T-helper 22 cell (primary cell): ENCODE measurements at places on chromosomes 7 and 10.

DNA sequence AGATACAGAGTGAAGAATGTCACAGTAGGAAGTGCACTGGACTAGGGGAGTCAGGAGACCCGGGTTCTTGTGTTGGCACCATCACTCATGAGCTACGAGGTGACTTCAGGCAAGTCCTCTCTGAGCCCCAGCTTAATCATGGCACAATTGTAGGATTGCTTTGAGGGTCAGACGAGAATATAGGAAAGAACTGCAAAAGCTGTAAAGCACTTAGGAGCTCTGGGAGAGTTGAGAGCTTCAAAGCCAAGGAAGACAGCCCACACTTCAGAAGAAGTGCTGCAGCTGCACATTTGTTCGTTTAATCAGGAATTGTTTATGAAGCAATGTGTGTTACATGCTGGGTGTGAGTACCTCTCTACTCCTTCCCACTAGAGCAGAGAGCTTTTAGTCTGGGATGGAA lies 4.4 kb downstream of the FBH1 start:
- DNase-seq = no peak

GRCh38 chr7:1510780-1511154 lies 6.6 kb upstream of the INTS1 start:
- no peak for DNase-seq

GRCh38 chr10:5550250-5550545 lies 25.4 kb downstream of the CALML3 start:
- DNase-seq = no peak

- no peak for DNase-seq
These were observed 81.8 kb downstream of the SEMA3A start for GRCh38 chr7:84112771-84113170.

GRCh38 chr10:92923416-92923815 lies 75.1 kb downstream of the EXOC6 start:
- DNase-seq = no peak

DNA sequence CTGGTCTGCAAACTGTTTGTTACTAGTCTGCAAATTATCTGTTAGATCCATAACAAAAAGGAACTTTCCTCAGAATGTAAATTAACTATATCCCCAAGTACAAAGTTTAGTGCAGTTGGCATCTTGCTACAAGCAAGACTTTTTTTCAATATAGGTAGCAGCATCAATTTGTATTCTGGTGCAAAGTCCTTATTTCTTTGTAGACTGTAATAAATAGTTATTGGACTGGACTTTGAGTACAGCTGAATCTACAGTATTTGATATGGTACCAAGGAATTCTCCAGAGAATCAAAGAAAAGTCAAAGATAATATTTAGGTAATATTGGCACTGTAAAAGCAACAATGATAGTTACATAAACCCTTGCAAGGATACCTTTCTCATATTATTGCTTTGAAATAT lies 89.6 kb downstream of the EXOC6 start:
- DNase-seq = no peak

DNA sequence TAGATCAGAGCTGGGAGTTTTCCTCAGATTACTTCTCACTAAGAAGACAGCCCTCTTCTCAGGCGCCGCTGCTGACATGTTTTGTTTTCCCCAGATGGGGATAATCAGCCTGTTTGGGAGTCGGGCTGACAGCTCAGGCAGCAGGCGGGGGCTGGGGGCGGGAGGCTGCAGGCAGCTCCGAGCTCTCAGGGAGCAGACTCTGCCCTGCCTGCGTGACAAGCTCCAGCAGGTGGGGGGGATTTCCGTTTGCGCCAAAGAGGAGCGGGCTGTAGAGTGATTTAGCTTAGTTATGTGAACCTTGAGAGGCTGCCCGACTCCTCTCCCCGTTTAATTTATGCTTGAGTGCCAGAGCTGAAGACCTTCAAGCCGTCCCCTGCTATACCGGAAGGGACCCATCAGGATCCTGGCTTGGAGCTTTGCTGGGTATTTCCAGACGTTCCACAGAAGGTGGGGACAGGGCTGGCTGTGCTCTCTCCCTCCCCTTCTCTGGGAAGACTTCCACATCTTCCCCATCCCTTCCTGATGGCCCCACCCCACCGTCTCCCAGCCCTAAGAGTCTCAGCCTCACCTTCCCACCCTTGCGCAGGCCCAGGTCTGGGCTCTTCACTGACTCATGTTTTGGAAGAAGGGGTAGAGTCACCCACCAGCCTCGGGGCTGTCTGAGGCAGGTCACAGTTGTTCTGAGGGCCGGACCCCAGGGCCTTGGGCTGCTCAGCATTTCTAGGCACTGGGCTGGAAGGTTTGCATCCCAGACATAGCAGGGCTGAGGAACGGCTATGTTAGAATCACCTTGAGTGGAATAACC lies 24.7 kb upstream of the ADCYAP1R1 start:
- DNase-seq = no peak
